ENCODE measurements at places on chromosomes 2 and 18.

DNA sequence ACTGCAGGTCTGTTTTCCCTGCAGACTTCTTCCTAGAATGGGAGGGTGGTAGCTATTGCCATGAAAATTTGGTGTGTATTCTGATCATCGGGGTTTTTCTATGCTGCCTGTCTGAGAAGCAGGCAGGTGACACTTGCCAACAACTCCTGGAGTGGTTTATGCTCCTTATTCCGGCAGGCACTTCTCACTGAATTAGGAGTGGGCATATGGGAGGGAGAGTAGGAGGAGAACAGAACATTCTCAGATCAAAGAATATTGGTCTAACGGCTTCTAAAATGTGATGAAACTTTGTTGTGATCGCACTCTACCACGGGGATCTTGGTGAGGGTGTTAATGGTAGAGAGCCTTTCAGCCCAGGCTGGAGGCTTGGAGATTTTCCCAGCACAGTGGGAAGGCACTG, 480.8 kb downstream of the PLCL1 start:
- no peak for DNase-seq

DNA sequence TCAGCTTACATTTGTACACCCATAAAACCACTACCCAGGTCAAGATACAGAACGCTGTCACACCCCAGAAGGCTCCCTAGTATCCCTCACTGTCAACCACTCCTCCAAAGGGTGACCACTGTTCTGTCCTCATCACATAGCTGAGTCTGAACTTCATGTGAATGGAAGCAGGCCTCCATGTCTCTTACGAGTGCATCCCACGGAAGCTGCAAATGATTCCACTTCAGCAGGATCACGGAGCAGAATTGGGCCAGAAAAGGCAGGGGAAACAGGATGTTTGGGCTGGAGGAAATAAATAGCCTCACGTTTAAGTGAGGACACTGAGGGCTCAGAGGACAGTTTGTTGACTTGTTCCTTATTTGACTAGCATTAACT, 38.4 kb downstream of the LBH start:
- DNase-seq, result no peak

- DNase-seq, result no peak
These were observed 11.0 kb upstream of the ANKRD29 start for GRCh38 chr18:23673725-23674124.

DNA sequence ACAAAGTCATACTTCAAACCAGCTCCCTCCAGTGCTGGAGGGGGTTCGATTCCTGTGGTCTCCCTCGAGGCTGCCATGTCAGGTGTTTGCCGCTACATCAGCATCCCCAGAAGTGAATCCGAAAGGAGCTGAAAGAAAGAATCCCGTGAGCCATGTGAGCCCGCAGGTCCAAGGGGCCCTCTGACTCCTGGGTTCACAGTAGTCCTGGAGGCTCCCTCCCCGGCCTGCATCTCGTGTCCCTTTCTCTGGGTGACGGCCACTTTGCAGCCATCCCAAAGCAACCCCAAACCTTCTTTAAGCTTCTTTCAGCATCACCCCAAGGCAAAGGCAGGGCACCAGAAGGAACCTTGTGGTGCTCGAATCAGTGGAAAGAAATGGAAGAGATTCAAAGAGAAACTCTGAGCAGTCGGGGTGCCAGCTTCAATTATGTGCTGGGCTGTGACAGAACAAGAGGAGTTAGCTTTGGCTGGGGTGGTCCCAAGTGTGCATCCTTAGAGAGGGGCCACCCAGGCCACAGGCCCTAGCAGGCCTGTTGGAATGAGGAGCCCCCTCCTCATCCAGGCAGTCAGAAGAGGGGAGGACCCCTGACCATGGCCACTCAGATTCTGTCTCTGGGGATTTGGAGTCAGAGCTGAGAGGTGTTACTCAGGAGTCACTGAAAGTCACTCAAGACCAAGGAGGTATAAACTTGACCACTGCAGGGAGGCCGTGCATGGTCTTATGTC, 59.7 kb downstream of the CIB4 start:
- DNase-seq, result no peak

DNA sequence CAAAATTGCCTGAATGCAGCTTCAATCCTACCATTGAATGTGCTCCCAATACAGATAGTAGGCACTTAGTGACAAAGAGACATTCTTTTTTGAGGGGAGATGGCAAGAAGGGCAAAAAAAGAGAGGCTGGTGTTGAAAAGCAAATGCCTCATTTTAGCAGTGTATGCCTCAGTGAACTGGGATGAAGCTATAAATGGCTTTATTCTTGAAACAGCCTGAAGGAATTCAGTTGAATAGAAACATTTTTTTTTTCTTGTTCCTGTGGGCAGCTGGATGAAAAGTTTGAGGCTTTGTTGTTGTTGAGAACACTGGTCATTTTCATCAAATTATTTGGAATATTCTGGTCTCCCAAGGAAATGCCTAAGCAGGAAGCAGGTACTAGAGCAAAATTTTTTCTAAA, 228.9 kb downstream of the RNF144A start:
- no peak for DNase-seq

DNA sequence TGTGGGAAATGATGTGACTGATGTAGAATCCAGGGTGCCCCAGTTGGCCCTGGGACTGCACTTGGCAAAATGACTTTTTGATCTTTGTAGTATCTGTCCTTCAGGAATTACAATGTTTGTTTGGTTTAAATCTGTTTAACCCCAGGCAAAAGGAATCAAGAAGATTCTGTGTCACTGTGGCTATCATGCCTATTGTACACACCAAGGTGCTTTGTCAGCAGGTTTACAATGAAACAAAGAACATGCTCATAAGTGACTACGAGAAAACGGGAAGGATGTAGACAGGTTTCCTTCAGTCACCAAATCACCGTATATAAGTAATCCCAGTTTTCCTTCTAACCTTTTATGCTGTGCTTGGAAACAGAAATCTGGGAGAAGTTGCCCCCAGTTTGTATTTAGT, 109.5 kb downstream of the RTN4 start:
- no peak for DNase-seq

- no peak for DNase-seq
These were observed 857.3 kb downstream of the RNF144A start for GRCh38 chr2:7774481-7774880.

- no peak for DNase-seq
These were observed 24.2 kb upstream of the TANK start for GRCh38 chr2:161135951-161136593.

DNA sequence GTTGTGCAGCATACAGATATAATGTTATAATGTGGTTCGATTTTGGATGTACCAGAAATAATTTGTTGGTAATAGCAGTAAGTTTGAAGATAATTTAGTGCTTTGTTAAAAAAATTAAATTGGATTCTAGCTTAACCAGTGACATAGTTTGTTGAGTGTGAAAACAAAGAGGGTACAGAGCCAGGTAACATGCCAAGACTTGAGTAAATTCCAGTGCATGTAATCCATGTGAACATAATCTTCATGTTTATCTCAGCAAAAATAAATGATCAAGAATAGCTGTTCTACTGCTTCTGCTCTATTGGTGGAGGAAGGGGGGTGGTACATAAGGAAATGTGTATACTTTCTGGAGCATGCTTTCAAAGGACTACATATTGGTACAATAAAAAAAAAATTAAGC, 165.8 kb downstream of the DNAH7 start:
- DNase-seq, result no peak

- no peak for DNase-seq
These were observed 179.0 kb downstream of the SLC39A10 start for GRCh38 chr2:195836002-195836401.

DNA sequence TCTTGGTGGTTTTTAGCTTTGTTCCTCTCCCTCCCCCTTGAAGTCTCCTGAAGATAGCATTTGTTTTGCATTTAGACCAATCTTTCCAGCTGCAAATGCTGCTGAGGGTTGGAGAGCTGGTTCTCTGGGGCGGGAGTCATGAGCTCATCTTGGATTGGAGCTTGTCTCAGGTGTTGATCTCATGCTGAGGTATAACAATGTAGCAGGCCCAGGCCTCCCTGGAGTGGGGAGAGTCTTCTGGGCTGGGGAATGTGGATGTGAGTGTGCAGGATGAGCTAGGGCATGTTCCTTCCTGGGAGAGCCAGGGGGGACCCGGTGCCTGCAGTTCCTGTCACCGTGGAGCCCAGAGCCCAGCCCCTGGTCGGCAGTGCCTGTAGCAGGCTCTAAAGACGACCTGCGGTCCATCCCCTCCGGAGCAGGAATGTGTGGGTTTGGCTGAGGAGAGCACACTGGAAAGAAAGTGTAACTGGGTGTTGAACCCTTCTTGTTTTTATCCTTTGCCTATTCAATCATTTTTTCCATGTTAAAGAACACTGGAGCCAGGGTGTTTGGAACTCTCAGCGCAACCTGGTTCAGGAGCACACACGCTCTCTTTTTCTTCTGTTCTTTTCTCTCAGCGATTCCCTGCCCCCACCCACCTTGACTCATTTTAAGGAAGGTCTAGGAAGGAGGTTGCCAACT, 2.7 kb downstream of the ZNF532 start:
- no peak for DNase-seq

DNA sequence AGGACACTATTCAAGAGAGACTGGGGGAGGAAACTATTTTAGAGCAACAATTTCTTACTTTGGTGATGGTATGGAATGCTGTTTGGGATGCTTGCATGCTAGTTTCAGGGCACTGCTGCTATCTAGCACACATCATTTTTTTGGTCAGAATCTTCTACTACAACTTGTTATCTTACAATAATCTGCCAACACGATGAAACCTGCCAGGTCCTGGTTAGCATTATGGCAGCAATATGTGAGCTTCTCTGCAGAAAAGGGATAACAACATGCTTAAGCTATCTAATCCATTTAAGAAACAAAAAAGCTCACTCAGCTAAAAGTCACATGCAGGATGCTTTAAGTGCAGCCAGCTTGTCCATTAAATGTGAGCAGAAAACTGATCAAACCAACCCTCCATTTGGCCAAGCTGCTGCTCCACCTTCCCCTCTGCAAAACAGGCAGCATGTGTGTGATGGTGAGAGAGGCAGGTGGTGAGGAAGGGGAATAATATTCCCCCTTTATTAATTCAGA, 30.1 kb downstream of the GAREM2 start:
- no peak for DNase-seq

GRCh38 chr2:109259671-109260070, 130.7 kb downstream of the SH3RF3 start:
- no peak for DNase-seq

DNA sequence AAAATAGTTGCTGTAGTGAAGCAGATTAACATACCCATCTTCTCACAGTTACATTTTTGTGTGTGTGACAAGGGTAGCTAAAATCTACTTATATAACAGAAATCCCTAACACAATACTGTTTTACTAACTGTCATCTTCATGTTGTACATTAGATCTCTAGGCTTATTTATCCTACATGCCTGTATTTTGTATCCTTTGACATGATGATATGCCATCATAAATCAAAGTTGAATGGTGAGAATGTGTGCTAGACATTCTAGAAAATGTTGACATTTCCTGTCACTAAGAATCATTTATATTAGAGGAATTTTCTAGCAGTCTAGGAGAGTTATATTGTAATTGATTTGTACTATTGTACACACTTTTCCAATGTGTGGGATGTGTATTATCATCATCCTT, 21.5 kb upstream of the CALCRL start:
- DNase-seq, result no peak

DNA sequence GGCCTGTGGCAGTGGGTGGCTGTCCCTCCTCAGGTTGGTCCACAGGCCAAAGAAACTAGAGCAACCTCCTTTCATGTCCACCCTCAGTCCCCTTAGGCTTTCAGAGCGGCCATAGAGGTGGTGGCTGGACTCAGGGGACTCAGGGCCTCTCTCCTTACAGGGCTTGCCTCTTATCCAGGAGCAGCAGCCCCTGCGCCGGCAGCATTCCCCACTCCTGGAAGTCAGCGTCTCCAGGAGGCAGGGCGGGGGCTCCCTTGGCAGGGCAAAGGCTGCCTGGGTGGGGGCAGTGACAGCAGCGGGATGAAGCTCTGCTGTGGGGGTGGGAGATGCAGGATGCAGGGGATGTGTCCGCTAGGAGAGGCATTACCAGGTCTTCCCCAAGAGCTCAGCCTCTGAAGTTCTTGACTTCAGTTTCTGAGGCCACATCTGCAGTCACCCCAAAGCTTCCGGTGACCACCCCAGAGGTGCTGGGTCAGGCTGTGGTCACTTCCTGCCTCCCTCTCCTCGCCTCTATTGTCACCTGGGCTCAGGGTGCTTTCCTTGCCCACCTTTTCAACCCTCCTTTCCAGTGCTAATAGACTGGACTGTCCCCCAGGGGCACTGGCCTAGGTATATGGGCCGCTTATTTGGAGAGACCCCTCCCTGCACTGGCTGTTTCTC, 8.6 kb upstream of the GPR55 start:
- no peak for DNase-seq

DNA sequence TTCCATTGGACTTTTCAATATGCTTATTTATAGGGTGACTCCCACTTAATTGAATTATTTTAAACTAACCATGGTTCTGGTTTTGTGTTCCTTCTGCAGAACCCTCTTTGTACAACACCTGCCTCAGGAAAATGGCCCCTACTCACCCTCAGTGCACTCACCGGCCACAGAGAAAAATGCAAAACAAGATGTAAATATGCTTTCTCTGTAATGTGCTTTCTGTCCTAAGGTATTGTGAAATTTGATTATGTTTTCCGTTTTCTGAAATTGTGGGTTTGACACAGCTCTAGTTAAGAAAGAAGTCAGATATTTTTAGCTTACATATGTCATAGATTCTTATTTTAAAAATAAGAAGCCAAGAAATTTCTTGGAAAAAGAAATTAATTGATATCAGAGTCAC, 357.7 kb upstream of the SMIM21 start:
- no peak for DNase-seq

- no peak for DNase-seq
These were observed 117.9 kb downstream of the ARHGAP15 start for GRCh38 chr2:143246815-143247744.

GRCh38 chr2:96909611-96910021, 39.7 kb upstream of the SEMA4C start:
- no peak for DNase-seq

DNA sequence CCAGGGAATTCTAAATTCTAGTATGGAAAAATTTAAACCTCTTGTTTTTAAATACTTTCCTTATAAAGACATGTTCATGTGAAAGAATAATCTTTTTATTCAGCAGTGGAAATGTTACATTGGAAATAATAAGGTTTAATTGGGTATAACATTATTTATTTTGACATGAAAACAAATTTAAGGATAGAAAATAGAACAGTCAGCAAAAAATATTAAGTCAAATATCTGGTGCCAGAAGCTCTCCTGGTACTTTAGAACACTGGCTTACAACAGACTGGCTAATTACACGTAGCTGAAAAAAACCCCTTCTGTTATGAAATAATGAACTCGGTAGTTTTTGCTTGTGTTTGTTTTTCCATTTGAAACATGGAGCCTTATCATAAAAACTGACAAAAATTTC, 447.9 kb downstream of the DSEL start:
- no peak for DNase-seq

- no peak for DNase-seq
These were observed 120.1 kb downstream of the CACNB4 start for GRCh38 chr2:151978709-151979108.

DNA sequence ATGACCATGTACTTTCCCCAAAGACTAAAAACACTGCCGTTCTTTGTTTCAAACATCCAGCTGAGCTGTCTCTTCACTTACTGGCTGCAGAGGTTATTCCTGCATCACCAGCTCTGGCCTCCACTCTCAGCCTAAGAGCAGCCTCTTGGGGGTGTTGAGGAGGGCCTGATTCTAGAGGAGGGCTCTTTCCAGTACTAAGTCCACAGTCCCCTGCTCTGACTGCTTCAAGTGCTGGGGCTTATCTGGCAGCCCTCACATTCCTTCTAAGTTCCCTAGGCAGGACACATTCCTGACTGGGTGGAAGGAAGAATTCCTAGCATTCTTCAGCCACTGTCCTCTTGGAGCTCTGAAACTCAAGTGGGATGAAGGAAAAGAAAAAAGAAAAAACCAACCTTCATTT, 32.9 kb upstream of the EHBP1 start:
- no peak for DNase-seq

- DNase-seq, result no peak
These were observed 13.1 kb downstream of the DSG2 start for GRCh38 chr18:31511098-31511497.
